NB4 (cell line): ENCODE measurements at places on chromosomes 3 and 15.
A peak's percentile ranks its signal among the peaks of the same experiment; 100 is the strongest.

DNA sequence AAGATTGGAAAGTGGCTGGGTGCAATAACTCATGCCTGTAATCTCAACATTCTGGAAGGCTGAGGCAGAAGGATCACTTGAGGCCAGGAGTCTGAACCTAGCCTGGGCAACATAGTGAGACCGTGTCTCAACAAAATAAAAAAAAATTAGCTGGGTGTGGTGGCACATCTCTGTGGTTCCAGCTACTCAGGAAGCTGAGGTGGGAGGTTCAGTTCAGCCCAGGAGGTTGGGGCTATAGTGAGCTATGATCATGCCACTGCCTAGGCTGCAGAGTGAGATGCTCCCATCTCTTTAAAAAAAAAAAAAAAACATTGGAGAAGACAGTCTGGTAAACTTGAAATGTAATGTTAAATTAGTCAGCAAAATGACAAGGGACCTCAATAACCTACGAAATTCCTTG lies 57.9 kb downstream of the STAG1 start:
- DNase-seq = no peak

DNA sequence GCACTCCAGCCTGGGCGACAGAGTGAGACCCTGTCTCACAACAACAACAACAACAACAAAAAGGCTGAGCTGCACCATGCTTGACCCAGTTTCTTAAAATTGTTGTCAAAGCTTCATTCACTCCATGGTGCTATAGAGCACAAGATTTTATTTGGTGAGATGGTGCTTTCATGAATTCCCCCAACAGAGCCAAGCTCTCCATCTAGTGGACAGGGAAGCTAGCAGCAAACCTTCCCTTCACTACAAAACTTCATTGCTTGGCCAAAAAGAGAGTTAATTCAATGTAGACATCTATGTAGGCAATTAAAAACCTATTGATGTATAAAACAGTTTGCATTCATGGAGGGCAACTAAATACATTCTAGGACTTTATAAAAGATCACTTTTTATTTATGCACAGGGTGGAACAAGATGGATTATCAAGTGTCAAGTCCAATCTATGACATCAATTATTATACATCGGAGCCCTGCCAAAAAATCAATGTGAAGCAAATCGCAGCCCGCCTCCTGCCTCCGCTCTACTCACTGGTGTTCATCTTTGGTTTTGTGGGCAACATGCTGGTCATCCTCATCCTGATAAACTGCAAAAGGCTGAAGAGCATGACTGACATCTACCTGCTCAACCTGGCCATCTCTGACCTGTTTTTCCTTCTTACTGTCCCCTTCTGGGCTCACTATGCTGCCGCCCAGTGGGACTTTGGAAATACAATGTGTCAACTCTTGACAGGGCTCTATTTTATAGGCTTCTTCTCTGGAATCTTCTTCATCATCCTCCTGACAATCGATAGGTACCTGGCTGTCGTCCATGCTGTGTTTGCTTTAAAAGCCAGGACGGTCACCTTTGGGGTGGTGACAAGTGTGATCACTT lies 2.0 kb downstream of the CCR5 start:
- peak; percentile 74 for DNase-seq

DNA sequence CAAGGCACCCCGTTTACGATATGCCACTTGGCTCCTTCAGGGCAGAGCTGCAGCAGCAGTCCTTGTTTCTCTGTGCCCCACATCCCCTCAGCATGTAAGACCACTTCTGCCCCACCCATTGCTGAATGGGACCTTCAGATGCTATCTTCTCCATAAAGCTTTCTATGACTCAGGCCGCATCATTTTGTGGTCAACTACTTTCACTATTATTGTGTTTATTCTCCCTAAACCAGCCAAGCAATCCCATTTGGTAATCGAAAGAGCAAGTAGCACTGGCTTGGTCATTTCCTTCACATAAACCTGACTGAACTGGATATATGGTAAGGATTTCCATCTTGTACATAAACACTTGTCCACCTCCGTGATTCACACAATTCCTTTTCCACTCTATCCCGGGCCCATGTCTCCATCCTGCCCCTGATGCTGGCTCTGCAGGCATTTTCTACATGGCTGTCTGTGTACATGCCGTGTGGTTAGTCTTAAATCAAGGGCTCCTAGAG lies 25.7 kb downstream of the LIPC start:
- DNase-seq = peak; percentile 88

GRCh38 chr3:129605203-129605921 lies 1.1 kb downstream of the PLXND1 start:
- DNase-seq = peak; percentile 79

DNA sequence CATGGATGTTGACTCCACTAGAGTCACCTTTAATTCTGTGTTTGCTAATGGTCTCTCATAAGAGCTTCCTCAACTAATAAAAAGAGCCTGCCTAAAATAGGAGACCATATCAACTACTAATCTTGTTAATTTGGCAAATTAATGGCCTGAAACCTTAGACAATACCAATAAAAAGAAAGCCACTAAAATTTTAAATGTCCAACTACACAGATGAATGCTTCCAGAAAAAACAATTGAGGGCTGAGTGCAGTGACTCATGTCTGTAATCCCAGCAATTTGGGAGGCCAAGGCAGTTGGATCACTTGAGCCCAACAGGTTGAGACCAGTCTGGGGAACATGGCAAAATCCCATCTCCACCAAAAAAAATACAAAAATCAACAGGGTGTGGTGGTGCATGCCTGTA lies 230.9 kb downstream of the NSUN3 start:
- no peak for DNase-seq

DNA sequence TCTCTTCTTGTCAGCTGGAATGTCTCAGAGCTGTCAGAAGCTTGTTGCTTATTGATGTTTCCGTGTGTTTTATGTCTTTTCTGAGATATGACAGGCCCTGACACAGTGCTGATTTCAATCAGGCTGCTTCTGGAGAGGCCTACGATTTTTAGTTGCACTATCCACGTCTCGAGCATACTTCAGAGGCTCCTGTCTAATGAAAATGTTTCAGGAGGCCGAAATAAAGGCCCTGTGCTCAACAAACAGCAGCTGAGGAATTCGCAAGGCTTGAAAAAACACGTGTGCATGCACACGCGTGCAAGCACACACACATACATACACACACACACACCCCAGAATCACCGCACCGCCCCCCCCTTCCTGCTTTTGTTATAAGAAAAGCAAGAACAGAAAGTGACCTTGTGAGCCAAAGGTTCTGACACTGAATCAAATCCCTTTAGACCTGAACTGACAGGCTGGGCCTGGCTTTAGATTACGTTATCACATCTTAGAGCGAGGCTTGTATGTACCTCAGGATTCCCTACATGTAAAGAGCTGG lies 296.6 kb downstream of the NR2F2 start:
- DNase-seq = no peak

- no peak for DNase-seq
Observed at GRCh38 chr3:32469151-32469874, 33.3 kb downstream of the CMTM6 start.

- peak; percentile 86 for DNase-seq
Observed at GRCh38 chr3:189276444-189277219, 104.9 kb downstream of the TPRG1 start.

DNA sequence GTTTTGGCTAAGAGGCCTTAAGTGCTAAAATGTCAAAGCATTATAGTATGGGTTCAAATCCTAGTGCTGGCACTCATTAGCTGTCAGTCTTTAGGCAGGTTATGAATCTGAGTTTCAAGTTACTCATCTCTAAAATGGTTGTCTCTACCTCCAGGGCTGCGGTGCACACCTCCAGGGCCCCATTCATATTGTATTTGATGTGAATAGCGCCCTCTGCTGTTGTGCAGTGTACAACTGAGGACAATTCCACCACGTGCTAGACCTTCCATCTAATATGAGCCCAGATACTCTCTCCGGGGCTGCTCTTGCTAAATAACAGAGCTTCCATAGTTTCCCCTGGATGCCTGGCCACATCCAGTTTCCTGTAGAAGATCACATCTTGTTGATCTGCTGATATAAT lies 54.3 kb downstream of the OXNAD1 start:
- DNase-seq = peak; percentile 61

DNA sequence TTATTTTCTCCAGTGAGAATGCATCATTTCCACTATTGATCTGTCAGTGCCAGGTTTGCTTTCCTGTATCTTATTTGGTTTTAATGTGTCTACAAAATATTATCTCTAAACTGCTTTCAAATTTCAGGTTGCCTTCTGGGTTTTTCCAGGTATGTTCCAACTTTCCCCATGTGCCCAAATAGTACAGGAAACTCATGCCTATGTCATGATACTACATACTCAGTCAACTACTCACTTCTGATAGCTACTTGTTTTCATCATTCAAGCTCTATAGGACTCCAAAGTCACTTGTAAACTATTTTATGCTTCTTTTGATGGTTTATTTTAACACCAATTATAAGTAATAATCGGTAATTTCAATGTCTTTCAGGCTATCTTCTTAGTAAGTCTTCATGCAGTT lies 134.8 kb upstream of the TTC14 start:
- DNase-seq = no peak

DNA sequence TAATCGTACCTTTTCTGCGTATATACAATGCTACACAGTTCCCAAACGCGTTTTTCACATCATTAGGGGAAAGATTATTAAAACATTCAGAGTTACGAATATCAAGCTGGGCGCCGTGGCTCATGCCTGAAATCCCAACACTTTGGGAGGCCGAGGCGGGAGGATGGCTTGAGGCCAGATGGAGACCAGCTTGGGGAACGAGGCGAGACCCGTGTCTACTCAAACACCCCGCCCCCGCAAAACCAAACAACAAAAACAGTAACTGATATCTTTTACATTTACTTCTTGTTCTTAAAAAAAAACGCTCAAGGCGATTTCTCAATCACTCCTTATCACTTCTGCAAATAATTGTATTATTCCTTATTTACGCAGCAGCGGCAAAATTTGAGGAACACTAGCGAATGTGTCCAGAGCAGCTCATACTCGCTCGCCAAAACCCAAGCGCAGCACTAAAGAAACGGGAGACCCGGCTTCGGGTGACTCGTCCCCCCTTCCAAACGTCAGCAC lies 1.2 kb downstream of the ZBTB11 start:
- no peak for DNase-seq

GRCh38 chr3:128349963-128350599 lies 116.6 kb downstream of the DNAJB8 start:
- no peak for DNase-seq

- no peak for DNase-seq
Observed at GRCh38 chr15:61119556-61119955, 109.5 kb downstream of the RORA start.

- DNase-seq = peak; percentile 75
Observed at GRCh38 chr15:65409036-65409631, 13.6 kb downstream of the IGDCC4 start.

- DNase-seq = no peak
Observed at GRCh38 chr3:39657075-39657474, 152.3 kb upstream of the MYRIP start.

GRCh38 chr3:126511291-126511690 lies 6.3 kb downstream of the UROC1 start:
- DNase-seq = no peak

DNA sequence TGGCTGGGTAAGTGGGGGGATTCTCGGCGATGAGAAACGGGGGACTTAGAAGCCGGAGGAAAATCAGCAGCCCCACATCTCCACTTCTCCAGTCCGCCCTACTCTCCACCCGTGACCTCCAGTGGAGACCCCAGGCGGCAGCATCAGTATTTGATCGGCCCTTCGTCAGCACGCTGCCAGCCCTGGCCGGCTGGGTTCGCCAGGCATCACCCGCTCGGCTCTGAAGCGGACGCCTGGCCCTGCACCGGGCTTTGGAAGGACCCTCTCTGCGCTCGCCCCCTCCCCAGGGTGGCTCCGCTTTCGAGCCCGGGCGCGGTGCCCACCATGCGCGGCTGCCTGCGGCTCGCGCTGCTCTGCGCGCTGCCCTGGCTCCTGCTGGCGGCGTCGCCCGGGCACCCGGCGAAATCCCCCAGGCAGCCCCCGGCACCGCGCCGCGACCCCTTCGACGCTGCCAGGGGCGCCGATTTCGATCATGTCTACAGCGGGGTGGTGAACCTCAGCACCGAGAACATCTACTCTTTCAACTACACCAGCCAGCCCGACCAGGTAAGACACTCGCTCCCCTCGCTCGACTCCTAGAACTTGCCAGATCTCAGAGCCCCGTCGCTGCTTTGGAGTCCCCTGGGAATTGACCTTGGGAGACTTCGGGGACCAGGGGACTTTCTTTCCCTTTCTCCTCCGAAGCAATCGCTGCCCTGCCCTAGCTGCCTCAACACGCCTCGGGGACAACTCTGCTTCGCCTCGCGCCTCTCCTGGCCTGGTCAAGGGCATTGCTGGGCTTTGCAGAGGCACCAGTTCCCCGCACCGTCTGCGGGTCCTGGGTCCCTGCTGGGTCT lies 561 bp downstream of the SIDT1 start:
- peak; percentile 12 for DNase-seq

- DNase-seq = no peak
Observed at GRCh38 chr3:194856296-194856695, 170.6 kb downstream of the FAM43A start.

GRCh38 chr3:172407872-172408271 lies 40.4 kb downstream of the GHSR start:
- no peak for DNase-seq

- DNase-seq = no peak
Observed at GRCh38 chr15:48541341-48542278, 103.9 kb downstream of the FBN1 start.

- peak; percentile 78 for DNase-seq
Observed at GRCh38 chr15:55224892-55225291, 28.2 kb upstream of the RSL24D1 start.

GRCh38 chr3:57981483-57982087 lies 26.6 kb upstream of the FLNB start:
- DNase-seq = peak; percentile 63

DNA sequence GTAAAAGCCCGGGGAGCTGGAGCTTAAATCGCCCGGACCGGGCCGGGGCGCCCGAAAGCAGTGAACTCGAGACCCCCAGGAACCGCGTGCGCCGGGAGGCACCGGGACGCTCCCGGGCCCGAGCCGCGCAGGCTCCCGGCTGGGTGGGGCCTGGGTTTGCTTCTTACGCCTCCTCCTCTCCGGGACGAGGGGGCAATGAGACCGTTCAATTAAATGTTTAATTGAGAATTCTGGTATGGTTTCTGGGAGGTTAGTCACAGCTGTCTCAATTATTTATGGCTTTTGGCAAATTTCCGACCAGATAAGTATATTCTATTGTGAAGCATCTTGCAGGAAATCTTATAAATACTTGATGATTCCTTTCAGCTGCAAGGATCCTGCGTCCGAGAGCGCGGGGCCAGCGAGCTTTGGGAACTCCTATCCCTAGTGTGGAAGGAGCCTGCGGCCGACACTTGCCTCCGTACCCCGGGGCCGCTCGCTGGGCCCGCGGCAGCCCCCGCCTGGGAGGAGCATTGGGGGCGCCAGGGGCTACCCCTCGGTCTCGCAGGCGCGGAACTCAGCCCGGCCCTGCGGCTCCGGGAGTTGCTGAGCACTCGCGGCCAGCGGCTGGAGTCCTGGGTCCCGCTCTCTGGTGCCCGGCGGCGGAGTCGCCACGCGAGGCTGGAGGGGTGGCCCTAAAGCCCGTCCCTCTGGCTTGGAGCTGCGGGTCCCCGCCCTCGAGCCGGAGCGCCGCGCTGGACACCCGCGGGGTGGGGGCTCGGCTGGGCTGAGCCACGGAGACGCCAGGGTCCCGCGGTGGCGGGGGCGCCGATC lies 10.3 kb downstream of the ISL2 start:
- no peak for DNase-seq
